NCI-H1092 (cell line): ENCODE measurements at places on chromosomes 6 and 20.

DNA sequence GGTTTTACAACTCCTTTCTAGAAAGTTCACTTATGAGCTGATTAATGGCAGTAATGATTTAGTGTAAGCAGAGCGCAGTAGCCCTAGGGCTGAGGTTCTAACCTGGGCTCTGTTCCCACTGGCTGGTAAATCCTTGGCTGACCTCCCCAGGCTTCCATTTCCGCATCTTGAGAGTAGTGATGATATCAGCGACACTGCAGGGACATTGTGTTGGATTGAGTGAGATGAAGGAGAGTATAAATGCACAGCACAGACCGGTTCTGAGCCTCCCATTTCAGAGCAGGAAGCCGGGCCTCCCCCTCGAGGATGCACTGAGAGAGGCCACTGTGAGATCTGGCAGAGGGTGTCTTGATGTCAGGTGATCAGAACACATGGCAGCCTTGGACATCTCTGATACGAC is 477.2 kb upstream of the SULF2 start:
- DNase-seq = no peak

DNA sequence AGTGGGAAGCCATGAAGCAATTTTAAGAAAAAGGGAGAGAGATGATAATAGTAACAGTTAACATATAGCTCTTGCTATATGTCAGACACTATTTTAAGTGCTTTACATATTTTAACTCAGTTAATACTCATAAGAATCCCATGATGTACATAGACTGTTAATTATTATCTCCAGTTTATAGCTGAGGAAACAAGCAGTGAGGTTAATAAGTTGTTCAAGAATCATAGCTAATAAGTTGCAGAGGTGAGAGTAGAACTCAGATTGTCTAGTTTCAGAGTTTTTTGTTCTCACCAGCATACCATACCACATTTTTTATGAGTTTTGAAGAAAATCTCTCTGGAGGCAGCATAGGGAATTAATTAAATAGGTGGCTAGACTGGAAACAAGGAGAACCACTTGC is 144.6 kb upstream of the MMS22L start:
- no peak for DNase-seq

- no peak for DNase-seq
These were observed 422.1 kb downstream of the GJA1 start for GRCh38 chr6:121857551-121857950.

GRCh38 chr6:3383525-3383924 is 73.3 kb downstream of the SLC22A23 start:
- DNase-seq = no peak

DNA sequence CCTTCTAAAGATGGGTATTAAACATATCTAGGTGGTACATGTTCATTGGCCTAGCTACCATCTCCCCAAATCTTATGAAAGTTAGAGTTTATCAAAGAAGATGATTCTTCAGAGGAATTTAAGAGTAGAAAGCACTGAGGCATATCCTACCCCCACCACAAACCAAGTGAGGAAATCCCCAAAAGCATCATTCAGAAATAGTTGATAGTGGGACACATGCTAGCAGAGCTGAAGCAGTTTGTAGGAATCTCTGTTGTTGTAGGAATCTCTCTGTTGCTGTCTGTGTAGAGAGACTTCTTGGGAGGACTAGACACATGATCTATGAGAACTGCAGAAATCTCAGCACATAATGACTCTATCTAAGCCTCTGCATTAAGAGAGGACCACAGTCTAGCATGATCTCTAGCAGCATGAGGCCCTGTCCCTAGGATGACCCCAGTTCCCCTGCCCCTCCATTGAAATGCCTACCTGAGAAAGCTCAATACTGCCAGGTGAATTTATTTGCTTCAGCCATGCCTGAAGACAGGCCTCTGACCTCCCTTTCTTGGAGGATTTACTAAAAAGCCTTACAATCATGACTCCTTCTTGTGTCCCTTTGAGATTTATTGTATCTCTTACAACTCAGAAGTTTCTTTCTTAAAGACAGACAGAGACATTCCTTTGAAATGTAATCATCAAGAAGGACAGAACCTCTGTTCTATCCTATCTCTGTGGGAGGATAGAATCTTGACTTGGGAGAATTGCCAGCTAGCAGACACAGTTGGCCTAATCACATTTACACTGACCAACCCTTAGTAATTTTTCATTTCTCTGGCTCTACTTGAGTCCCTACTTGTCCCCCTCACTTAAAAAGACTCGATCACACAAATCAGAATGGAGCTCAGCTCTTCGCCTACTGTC is 582.4 kb downstream of the PHF3 start:
- DNase-seq = no peak

DNA sequence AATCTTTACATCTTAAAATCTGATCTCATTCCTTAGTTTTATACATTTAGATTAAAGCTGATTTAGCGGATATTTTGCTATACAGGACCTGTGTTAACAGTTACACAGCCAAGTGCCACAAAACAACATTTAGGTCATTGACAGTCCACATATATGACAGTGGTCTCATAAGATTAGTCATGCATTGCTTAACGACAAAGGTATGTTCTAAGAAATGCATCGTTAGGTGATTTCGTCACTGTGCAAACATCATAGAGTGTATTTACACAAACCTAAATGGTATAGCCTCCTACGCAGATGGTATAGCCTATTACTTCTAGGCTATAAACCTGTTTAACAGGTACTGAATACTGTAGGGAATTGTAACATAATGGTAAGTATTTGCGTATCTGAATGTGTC is 21.6 kb downstream of the ADGRG6 start:
- DNase-seq = no peak

DNA sequence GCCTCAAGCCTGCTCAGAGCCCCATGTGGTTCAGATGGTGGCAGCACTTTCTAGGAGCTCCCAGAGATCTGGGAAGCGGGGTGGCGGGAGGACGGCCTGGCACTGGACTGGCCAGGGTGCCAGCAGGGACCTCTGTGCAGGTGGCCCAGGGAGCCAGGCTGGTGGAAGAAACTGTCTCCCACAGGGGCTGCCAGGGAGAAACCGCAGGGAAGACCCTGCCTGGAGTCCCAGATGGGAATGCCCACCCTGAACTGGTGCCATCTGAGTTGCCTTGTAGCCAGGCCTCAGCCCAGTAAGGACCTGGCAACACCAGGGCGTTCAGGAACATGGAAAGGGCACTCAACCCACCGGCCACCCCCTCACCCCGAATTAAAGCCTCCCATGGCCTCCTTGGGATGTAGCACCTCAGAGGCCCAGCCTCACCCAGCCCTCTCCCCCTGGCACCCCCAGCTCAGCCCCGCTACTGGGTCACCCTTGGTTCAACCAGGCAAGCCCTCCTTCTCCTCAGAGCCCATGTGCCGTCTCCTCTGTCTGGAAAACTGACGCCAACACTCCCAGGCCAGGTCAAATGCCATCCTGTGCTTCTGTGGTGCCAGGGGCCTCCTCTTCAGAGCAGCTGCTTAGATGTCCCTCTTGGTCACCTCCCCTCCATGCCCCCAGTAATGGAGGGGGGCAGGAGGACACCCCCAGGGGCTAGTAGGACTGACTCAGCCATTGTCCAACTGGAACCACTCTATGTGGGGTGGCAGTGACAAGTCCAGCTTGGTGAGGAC is 5.9 kb upstream of the C20orf144 start:
- DNase-seq = no peak

DNA sequence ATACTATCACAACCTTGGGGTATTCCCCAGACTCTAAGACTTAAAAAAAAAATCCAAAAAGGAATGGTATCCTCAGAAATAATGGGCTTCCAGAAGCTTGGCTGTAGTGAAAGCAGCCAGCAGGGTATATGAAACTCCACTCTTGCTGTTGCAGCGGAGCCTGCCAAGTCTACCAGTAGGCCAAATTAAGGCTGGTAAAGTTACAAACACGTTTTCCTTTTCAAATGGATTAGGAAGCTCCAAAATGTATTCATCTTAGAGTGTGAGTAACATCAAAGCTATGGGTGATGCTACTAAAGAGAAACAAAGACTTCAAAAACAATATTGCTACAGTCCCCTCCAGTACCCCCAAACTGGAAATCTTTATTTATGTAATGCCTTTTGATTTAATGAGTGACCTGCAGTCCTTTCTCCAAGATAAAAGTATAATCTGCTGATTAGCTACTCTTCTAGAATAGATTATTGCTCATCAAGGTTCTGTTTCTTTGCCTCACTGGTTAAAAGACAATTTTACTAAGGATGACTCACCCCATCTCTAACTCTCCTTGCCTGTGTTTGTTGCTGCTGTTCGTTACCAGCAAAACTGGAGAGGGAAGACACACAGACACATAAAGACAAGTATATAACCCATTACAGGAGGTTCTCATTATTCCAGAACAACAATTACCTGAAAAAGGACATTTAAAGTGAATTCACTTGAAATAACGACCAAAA is 84.9 kb downstream of the BTBD9 start:
- no peak for DNase-seq

DNA sequence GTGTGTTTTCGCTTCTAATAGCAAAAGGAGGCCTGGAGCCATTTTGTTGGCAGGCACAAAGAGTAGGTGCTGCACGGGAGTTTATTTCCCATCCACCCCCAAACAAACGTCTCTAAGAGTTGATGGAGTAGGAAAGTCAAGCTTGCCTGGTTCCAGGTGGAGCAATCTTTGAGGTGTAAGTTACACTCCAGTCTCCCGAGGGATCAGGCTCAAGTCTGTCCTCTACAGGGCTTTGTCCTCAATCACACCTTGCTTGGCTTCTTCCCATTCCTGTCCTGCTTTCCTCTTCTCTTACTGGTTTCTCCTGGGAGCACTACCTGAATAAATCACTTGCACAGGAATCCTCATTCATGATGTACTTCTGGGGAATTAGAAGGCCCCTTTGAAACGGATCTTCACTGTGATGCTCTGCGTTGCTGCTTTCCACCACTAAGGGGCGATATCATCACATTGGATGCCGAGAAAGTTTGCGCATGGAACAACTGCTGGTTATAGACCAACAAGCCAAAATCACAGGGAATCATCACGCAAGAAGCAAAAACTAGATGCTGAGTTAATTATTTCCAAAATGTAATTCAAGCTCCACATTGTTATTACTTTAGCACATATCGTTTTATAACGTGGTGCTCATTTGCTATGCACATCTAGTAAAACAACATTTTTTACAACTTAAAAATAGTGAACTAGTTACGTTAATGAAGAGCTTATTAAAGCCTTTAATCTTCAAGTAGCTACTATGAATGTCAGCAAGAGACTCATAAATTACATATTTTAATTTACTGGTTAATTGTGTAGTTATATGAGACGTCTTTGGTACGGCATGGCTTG is 156.8 kb downstream of the DNAH8 start:
- peak; percentile 10 for DNase-seq

- peak; percentile 26 for DNase-seq
These were observed 399.8 kb downstream of the BTBD9 start for GRCh38 chr6:38239719-38240451.

DNA sequence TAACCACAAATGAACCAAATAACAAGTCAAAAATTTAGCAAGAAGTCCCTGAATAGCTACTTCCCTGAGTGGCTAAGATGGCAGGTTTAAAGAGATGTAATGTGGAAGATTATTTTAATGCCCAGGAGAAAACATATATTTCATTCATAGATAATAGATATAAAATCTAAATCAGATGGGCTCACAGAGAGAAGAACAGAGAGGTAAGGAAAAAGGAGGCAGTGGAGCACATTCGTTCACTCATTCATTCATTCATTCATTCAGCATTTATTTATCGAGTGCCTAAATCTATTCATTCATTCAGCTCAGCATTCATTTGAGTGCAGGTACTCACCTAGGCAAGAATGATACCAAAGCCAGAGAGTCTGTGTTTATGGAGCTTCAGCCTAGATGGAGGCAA is 32.1 kb upstream of the IYD start:
- DNase-seq = no peak

DNA sequence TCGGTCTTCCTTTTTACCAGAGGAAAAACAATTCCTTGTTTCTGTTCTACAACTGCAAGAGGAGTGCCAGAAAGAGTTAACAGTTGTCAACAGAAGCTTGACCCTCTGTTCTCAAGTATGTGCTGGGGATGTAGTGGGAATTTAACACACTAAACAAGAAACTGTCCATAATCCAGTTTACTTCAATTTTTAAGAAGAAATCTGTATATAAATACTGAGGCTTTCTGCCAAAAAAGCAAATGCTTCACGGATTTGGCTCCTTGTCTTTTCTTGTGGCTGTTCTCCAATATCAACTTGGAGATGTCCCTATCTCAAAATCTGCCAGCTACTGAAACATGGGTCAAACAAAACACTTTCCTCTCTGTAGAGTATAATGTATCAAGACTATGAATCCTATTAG is 26.8 kb downstream of the REV3L start:
- no peak for DNase-seq

- no peak for DNase-seq
These were observed 14.8 kb downstream of the PMEPA1 start for GRCh38 chr20:57695012-57695411.

GRCh38 chr20:10470276-10470675 is 35.2 kb downstream of the SLX4IP start:
- no peak for DNase-seq

DNA sequence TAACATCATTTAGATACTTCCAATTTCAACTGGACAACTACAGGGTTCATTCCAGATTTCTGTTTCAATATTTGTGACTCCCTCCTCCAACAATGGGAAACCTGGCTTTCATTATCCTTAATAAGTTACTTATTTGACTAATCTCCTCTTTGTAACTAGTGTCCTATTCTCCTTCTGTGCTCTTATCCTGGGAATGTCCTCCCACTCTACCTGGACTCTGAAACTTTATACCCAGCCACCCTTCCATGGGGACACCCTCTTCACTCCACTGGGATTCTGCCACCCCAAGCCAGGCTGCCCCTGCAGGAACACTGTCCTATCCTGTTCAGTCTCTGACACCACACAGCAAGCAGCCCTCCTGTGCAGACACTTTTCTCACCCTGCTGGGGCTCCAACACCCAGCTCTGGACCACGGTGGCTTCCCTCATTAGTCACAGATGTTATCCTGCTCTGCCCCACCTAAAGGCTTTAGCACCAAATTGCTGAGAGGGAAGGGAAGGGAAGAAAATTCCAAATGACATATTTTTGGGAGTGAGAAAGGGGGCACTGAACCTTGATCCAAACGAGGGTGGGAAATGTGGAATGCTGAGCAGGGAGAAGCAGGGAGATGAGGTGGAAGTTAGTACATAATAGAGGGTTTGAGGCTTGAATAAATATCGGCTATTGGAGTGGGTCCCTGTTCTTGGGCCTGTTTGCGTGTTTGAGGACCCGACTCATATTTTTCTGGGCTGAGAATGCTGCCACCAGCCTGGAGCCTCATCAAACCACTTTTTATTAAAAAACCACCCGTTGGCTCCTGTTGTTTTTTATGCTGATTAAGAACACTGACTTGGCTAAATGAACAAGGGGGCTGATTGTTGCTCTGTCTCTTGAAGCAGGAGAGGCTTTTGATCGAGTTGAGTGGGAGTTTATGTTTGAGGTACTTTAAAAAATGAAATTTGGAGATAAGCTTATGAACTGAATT is 54.0 kb upstream of the AKIRIN2 start:
- no peak for DNase-seq

DNA sequence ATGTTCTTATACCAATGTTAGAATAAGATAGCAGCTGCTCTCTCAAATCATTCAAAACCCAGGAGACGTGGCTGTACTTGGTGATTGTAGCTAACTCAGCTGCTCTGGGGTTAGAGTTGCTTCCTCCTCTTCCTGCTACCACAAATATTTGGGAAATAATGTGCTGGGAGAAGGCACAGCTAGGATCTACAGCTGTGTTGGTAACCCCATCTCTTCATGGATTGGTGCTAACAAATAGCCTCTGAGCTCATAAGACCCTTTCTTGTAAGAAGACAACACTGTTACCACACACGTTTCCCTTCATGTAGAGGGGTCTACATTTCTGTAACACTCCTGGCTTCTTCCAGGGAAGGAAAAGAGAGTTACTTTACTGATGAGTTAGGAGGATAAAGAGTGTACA is 911.0 kb upstream of the CITED2 start:
- no peak for DNase-seq
